ENCODE measurements at places on chromosomes 2 and 18.
A peak's percentile ranks its signal among the peaks of the same experiment; 100 is the strongest.

GRCh38 chr2:12212841-12213597, 466.6 kb downstream of the LPIN1 start:
- peak; percentile 37 for DNase-seq

- DNase-seq = no peak
Measured at GRCh38 chr2:69789175-69789721, 40.2 kb upstream of the GMCL1 start.

DNA sequence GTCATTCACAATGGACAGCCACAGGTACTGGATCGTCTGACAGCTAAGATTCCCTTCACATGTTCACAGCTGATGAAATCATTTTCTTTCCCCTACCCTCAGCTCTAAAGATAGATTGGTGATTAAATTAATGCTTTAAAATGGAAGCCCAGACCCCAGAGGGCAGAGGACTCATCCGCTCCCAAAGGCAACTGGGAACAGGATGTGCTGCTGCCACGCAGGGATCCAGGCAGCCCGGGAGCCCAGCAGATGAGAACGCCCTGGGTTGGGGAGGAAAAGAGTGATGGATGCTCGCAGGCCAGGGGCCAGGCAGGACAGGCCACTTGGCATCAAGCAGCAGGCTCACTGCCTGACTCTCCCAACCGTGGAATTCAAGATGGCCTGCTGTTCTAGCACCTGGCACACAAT, 41.3 kb downstream of the HDHD2 start:
- no peak for DNase-seq

DNA sequence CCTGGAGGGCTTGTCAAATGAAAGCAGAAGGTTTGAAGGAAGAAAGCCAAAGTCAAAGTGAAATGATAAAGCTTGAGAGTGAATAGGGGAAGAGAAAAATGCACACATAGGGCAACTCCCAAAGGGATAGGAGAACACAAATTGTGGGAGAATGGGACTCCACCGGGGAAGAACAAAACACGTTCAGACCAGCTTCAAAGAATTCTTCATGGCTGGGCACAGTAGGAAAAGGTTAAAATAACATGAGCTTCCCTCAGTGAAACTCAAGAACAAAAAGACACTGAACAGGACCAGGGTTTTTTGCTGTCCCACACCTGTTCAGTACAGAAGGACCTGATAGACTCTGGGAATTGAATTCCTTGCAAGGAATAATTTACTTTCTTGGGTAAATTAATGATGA, 123.1 kb upstream of the NCKAP5 start:
- no peak for DNase-seq

- no peak for DNase-seq
Measured at GRCh38 chr18:12777500-12777944, 74.7 kb downstream of the PSMG2 start.

DNA sequence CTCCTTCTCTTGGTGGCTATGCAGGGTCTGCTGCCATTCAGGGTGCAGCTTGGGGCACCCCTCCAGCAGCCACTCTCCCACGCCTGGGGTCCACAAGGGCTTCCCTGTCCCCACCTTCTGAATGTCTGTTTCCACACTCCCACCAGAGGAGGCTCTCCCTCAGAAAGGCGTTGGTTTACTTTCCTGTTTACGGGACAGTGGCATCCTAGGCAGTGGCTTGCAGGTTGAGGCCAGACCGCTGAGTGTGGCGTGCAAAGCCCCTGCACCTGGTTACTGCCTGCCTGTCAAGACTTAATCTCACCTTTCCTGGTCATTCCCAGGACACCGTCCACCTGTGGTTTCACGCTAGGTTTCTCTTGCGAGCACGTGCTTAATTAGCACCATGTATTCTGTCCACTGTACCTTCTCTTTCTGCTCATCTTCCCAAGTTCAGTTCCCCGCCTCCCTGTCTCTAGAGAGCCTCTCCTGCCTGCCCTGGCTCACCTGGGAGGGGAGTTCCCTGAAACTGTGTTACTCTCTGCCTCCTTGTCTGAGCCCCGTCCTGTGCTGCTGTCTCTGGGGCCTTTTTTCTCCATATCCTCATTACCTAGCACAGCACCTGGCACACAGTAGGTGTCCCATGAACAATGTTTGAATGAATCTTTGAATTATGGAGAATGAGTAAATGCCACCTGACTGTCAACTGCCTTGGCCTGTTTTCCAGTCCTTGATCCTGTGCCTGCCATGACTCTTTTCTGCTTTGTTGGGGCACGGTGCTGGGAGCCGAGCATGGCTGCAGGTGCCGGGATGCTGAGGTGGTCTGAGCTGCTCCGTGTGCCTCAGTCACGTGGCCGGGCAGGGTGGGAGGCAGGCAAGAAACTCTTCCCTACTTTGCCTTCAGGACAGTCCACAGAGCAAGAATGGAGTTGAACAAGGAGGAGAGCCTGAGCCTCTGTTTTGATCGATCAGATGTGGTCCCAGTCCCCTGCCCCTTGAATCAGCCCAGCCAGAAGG, 56.4 kb downstream of the ARHGEF4 start:
- DNase-seq = no peak

DNA sequence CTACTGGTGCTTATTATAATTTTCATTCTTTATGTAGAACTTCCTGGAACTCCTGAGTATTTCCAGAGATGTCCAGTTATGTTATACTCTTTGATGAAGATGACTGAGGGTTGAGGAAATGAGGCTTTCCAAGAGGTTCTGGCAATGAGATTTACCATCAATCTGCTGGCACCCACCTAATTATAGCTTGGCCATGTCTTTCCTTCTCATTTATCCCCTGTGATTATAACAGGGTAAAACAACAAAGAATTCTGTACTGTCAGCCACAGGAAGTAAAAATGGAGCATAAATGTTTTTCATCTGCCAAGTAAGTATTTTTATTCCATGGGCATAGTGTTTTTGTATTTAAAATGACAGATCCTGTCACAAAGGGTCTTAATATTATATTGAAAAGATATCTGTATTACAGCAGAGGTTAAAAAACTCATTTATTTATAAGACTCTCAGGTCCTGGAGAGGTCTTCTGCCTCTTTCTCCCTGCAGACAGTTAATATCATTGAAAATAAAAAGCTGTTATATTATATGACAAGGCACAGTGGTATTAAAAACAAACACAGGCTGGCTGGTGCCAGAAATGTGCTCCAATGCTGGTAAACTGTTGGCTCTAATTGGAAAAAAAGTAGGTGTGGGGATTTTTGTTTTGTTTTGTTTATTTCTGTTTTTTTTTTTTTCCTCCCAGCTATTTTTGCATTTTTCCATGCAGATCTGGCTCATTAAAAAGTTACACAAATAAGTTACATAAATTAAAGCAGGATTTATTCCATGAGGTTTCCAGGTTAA, 1764.1 kb upstream of the CELF4 start:
- DNase-seq = no peak

DNA sequence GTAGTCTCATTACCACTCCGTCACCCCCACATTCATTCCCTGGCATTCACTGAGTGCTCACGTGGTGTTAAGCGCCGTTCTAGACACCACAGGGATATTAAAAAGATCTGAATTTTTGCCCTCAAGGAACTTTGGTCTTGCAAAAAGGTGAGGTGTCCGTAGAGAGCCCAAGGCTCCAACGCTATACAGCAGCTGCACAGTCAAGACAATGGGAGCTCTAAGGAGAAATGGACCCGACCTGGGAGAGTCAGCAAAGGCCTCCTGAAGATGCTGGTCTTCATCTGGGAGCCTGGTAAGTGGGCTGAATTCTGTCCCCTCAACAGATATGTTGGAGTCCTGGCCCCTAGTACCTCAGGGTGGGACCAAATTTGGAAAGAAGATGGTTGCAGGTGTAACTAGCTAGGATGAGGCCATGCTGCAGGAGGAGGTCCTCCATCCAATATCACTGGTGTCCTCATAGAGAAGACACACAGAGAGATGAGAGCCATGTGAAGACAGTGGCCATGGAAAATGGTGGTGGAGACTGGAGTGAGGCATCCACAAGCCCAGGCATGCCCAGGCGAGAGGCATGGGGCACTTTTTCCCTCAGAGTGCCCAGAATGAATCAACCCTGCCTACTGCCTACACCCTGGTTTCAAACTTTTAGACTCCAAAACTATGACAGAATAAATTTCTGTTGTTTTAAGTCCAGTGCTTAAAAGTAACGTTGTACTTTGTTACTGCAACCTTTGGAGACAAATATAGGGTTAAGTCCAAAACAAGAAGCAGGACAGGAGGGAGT, 247.3 kb downstream of the TTC32 start:
- no peak for DNase-seq

DNA sequence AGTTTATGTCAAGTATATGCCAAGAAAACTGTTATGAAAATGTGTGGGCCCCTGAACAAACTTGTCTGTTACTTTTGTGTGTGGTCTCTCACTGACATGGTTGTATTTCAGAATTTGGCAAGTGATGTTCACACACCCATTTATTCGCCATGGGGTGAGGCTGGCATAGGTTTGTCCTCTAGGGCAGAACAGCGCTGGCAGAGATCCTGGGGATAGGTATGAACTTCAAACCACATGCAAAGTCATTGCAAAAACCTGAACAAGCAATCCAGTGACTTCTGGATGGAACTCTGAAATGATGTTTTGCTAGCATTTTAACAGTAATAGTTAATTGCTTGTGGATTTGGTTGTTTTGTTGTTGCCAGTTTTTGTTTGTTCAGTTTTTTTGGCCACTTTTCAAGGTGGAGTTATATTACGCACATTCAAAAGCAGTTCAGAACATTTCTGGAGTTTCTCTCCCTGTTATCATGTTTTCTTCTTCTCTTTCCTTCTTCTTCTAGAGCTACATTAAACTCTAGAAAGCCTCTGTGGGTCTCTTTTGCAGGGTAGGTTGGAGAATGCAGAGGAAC, 78.5 kb downstream of the MDH1 start:
- peak; percentile 7 for DNase-seq

DNA sequence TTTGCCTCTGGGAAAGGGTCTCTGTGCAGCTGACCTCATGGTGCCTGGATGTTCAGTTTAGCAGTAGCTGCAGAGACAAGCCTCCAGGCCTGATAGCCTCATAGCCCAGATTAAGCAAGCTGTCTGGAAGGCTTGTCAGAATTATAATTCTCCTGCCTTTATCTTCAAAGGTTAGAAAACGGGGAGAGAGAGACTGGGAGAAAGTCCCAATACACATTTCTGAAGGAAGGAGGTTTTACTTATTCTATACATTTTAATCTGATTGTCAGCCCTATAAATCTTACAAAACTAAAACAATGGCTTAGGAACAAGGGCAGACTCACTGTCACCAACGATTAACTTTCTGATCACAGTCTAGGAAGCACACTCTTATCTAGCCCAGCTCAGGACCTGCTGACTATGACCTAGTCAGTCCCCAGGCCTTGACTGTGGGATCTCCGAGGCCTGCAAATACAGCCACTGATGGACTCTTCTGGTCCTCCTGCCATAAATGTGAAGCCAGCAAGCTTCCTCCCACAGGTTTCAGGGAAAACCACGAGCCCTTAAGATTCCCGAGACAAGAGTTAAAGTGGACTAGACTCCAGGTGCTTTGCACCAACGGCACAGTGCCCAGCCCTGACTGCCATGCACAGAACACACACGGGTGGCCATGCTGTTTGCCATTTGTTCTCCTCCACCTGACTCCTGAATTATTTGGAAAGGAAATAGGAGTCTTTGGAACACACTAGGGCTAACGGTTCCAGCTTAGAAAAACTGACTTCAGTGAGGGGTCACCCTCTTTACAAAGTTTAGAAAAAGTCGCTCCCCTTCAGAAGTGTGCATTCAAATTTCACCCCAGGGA, 111.4 kb upstream of the SMAD7 start:
- peak; percentile 67 for DNase-seq

DNA sequence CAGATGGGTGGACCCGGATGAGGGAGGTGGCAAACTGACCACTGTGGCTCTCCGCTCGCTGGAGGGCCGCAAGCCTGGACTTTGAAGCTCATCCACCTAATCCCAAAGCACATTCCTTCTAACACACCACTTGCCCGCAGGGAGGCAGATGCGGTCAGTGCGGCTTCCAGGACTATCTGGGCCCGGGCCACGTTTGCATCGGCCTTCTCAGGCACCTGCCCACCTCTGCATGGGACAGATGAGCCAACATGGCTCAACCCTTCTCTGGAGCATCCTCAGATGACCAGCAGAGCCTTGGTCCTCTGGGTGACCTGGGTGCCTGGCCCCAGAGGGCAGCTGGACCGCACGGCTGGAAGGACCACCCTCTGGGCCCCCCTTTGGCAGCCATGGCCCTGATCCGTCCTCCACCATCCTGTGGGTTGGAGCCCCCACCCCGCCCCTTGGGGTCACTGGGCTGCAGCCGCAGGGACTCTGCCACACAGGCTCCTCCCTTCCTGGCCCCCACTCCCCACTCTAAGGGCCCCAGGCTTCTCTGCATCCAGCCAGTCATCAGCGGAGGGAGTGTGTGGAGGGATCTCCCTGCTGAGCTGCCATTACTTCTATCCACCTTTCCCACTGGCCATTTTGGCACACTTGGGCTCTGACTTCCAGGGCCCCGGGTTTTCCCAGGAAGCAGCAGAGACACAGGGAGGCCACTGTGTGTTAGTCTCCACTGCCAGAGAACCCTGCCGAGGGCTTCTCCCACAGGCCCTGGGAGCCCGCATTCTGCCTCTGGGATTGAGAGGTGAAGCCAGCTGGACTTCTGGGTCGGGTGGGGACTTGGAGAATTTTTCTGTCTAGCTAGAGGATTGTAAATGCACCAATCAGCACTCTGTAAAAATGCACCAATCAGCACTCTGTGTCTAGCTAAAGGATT, 12.3 kb downstream of the HDAC4 start:
- DNase-seq = no peak

DNA sequence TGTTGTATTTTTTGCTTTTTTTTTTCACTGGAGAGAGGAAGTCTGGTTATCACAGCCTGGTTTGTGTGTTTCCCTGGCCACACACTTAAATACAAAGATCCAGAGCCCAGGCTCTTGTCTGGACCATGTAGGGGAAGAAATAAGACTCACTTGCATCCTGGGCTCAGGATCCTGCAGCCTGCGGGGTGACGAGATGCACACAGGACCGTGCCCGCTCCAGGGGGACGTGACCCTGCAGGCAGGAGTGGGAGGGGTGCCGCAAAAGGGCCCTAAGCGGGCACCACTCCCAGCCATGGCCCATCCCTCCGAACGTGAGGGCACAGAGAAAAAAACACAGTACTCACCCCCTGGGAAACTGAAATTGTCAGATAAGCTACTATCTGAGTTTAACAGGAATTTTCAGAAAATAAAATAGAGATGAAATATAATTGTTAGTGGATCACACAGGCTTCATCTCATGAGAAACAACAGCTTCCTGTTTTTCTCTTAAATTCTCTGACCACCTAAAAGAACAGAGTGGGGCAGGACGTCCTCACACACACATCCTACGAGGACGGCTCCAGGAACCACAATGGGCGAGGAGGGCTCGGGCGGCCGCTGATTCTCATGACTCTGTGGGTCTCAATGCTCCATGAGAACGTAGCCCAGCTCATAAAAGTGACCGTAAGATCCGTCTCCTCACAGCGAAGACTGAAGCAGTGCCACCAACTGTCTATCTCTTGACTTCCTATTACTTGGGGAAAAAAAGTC, 142.6 kb upstream of the ALKAL2 start:
- peak; percentile 76 for DNase-seq

GRCh38 chr18:11745521-11745920, 56.5 kb downstream of the GNAL start:
- DNase-seq = no peak

DNA sequence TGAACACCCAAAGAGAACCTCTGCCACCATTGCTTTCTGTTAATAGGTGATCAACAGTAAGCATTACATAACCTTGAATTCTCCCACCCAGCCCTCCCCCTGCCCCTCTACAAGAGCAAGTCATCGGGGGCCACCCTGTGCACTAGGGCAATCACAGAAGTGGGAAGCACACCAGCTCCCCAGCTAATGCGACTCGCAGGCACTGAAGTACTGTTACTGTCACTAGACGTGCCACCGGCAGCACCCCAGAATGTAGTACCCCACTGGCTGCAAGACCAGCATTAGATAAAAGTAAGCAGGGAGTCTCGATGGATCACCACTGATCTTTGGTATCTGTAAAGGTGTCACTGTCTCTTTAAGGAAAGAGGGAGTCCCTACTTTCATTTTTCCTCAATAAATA, 167.6 kb downstream of the FAM210A start:
- no peak for DNase-seq

Measured in hematopoietic multipotent progenitor cell treated with erythropoietin and hydrocortisone succinate and interleukin-3 and kit ligand, for 6 days (in vitro differentiated cells).